Activated T-helper 1 cell treated with anti-CD3 and anti-CD28 coated beads, Interleukin-12 subunit alpha, Interleukin-12 subunit beta, Interleukin-2, Interleukin-4 antibody, amounts not matched to agents 30 ng/mL and 10 ng/mL and 1 ng/mL, durations not matched to agents 14 hours and 24 hours and 36 hours (primary cell): ENCODE measurements at places on chromosomes 4 and X. TPM values are rescaled to one million over a fixed set of nuclear protein-coding genes. Genes with fewer than 3 reads are reported as not detected.

The LAMP2 gene
- 42.7 and 44.1 TPM in 2 replicates for total RNA-seq

The EMCN gene
- not detected in 2 replicates for total RNA-seq

The ZNF711 gene
- total RNA-seq = 0.20 and 0.23 TPM in 2 replicates

The FAM241A gene
- 6.7 and 7.1 TPM in 2 replicates for total RNA-seq

The OPHN1 gene
- total RNA-seq = 0.03 and 0.05 TPM in 2 replicates

The PDZD4 gene
- total RNA-seq = 0.29 and 0.44 TPM in 2 replicates

The DCAF16 gene
- 44.0 and 48.5 TPM in 2 replicates for total RNA-seq

The MAGEA2 gene
- not detected in 2 replicates for total RNA-seq

The MAP3K15 gene
- total RNA-seq = 0.10 and 0.18 TPM in 2 replicates

The SCARB2 gene
- total RNA-seq = 1.3 and 1.4 TPM in 2 replicates

The DUX4 gene
- not detected in 2 replicates for total RNA-seq

The MID1 gene
- not detected in 2 replicates for total RNA-seq

The ADGRL3 gene
- total RNA-seq = not detected in 2 replicates

The EGF gene
- not detected in 2 replicates for total RNA-seq

- no peak for DNase-seq
Observed at GRCh38 chr4:185285632-185286393, 76.4 kb downstream of the SNX25 start.

- DNase-seq = no peak
Observed at GRCh38 chrX:133081990-133082389, 14.9 kb downstream of the USP26 start.

DNA sequence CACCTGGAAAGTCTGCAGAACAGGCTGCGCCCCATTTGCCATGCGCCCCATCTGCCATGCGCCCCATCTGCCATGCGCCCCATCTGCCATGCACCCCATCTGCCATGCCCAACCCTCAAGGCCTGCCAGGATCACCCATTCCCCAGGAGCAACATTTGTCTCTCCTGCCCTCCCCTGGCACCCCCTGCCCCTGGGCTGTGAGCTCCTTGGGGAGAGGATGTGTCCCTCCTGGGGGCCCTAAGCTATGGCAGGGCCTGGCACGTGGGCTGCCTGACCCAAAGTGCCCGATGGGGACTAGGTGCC lies 82.6 kb downstream of the FAM53A start:
- DNase-seq = no peak

DNA sequence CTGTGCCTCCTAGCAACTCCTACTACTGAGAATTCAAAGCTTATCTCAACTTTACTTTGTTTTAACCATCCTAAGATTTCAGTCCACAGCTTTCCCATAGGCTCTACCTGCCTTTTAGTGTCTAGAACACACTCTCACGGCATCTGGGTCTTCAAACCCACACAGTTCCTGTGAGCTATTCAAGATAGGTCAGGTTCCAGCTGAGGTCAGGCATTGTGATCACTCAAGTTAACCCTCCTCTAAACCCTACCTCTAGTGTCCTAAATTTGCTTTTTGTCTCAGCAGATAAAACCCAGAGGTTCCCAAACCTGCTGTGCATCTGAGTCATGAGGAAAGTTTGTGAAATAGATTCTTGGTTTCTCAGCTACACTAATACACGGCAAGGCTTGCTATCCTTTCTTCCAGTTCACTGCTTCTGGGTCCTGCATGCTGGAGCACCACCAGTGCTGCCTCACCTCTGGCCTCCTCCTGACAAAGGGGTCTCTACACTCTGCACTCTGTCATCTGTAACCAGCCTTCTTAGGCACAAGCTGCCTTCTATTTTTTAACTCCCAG lies 324.6 kb upstream of the MAGEB2 start:
- DNase-seq = no peak

DNA sequence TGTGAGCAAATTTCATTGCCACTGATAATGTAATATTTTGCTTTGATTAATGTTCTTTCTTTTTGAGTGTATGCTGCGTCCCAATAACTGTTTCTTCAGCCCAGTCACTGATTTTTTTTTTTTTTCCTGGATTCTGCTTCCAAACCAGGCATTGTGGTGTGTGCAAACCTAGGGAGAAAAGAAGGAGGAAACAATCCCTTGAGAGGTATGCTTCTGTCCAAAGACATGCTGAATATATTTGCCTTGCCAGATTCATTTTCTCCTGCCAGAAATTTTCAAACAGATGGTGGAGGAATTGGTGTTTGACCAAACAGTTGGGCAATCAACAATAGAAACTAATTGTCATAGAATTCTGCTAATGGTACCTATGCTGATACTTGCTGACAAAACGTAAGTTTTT lies 753.6 kb downstream of the RPA4 start:
- DNase-seq = no peak

GRCh38 chrX:13253223-13253622 lies 66.6 kb downstream of the ATXN3L start:
- no peak for DNase-seq

- no peak for DNase-seq
Observed at GRCh38 chr4:85268188-85268587, 206.8 kb upstream of the ARHGAP24 start.

- no peak for DNase-seq
Observed at GRCh38 chr4:141036786-141037185, 96.5 kb downstream of the RNF150 start.

- no peak for DNase-seq
Observed at GRCh38 chr4:123952530-123953274, 556.1 kb downstream of the SPRY1 start.

- DNase-seq = no peak
Observed at GRCh38 chr4:34108391-34108790, 2135.9 kb downstream of the ARAP2 start.

- no peak for DNase-seq
Observed at GRCh38 chrX:31154946-31155345, 83.1 kb upstream of the FTHL17 start.

DNA sequence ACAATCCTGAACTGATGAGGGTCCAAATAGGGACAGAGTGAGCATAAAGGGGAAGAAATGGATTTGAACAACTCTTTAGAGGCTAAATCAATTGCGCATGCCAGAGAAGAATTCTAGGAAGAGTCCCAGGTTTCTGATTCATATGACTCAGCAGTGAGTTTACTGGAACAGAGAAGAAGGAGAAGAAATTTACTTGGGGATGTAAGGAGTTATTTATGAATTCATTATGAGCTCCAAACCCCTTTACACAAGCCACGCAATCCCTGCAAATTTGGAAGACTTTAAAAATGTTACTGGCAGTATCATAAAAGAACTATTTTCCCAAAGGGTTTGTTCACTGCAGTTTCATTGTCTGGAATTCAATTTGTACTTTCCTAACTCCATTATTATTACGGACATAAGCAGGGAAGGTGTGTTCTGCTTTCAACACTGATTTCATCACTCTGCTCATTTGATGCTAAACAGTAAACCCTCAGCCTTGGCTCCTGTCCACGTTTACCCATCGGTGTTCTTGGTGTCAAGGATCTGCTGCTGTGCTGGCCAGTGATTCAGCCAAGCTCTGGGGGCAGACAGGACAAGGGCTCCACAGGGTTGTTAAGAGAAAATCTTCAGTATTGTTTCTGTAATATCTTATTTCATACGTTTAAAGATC lies 273.7 kb downstream of the HNRNPD start:
- no peak for DNase-seq

DNA sequence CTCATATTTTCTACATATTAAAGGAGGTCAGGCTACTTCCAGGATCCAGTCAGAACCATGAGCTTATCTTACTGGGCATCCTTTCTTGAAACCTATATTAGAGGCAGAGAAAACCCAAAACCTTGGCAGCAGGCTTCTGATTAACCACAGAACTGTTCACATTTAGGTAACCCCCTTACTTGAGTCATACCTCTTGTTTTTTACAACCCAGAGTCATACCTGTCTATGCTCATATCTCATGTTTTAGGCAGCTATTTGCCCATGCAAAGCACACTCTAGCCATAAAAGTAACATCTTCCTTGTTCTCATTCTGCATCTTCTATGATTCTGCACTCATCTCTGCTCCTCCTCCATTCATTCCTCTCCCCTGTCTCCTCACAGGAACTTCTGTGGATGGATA lies 138.0 kb upstream of the SMIM31 start:
- no peak for DNase-seq

GRCh38 chr4:40850496-40850895 lies 100.7 kb downstream of the NSUN7 start:
- DNase-seq = no peak

- DNase-seq = no peak
Observed at GRCh38 chr4:116688536-116688935, 396.8 kb downstream of the TRAM1L1 start.

DNA sequence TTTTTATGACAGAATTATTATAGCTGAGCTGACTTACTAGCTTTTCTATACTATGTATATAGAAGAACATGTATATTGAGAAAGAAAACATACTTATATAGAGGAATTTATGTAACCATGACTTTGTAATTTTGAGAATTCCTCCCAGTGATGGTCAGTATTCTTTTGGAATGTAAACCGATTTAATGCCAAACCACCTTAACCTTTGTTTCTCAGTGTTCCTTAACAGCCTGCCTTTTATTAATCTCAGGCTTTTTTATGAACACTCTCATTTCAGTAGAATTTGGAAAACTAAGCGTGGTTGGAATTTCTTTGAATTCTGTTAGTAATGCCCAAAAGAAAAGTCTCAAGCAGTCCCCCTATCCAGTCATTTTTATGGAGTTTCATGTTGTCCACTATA lies 47.0 kb downstream of the MOSPD2 start:
- no peak for DNase-seq

DNA sequence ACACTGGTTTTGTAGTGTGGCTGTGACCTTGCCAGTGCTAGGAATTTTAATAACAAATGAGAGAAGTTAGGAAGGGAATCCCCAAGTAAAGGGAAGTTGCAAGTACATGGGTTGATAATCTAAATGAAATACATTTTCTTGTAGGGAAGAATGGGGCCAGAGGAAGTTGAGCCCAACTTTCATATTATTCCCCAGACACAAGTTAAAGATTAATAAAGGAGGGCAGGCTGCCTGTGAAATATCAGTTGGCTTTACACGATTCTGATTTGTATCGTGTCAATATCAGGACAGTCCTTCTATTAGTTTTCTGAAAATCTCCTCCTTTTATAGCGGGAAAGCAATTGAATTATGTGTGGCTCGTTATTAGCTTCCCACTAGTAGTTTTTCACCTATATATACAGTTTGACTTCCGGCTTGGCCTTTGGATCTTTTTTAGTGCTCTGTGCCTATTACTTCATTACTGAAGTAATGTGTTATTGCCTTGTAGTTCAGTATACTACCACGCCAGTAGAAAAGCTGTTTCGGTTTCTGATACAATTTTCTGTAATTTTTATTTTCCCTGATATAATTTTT lies 1.7 kb downstream of the PDLIM5 start:
- DNase-seq = no peak

- no peak for DNase-seq
Observed at GRCh38 chr4:176223561-176223960, 28.2 kb upstream of the SPATA4 start.

GRCh38 chr4:143921181-143921580 lies 15.8 kb upstream of the GYPE start:
- DNase-seq = no peak

- no peak for DNase-seq
Observed at GRCh38 chr4:42702895-42703294, 46.0 kb upstream of the ATP8A1 start.

DNA sequence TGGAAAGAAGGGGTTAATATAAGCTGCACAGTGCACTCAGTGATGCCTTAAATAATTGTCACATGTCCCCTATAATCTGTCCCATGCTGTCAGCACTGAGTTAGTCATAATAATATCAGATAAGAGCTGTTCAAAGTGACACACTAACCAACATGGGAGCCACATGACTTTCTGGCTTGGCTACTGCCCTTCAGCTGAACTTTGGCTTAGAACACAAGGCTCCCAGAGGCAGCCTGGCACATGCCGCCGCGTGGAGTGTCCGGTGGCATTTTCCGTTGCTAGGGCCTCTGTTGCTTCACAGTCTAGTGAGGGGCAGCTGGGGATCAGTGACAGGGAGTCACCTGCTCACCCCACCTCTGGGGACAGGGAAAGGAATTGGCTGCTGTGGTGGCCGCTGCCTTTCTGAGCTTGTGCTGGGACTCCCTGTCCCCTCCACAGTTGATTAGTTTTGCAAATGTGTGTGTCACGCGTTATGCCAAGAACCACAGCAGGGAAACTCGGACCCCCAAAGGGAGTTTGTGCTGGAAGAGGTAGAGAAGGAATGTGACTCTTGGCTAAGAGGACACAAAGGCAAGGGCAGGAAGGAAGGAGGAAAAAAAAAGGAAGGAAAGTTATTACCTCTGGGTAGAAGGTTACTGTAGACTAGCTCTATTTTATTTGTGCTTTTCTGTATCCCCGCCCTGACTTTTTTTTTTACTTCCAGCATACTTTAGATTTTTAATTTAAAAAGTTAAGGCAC lies 41.1 kb upstream of the PPARGC1A start:
- DNase-seq = no peak

- no peak for DNase-seq
Observed at GRCh38 chr4:170059421-170059820, 30.3 kb downstream of the AADAT start.

DNA sequence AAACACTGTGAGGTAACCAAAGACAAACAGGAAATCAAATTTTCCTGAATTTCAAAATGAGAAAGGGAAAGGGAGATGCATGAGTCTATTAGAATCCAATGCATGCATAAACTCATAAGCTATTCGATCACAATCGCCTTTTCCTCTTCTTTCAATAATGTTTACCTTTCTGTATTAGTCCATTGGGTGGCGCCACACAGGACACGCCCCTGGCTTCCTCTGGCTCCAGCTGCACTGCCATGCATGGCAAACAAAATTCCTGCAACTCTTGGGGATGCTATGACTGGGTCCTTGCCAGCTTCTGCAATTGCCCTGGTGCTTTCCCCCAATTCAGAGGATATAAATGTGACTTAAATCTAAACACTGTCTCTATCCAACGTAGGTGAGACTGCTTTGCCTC lies 424.5 kb upstream of the PCDH7 start:
- no peak for DNase-seq

DNA sequence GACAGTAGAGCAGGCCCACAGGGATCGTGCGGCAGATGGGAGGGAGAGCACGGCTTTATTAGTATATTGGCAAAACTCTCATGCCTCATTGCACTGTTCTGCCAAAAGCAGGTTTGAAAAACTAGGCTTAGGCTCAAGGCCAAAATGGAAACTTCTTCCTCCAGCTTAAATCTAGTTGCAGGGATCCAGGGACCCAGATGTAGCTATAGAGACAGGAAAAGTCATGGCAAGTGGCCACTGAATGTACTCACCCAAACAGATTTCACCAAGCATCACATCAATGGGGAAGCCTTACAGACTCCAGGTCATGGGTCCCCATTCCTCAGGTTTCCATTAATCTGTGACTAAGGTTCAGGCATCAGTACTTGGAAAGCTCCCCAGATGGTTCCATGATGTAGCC lies 149.2 kb downstream of the STK32B start:
- DNase-seq = no peak

DNA sequence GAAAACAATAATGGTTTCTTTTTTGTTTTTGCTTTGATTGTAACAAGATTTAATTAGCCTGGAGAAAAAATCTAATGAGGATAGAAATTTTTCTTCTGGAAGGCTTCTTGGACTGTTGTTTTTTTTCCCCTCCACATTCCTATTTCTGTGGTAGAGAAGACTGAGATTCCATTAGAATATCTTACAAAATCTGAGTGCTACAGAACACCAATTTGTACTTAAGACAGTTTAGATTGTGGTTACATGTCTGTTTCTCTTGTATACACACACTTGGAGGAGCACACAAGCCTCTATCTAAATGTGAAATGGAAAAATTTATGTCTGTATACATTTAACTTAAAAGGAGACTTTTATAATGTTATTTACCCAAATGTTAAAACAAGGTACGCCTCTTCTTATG lies 176.9 kb upstream of the ARSJ start:
- no peak for DNase-seq

- peak; percentile 11 for DNase-seq
Observed at GRCh38 chrX:149286940-149287349, 218.2 kb downstream of the IDS start.
